ENCODE measurements at places on chromosomes 3 and 15.

- no peak for DNase-seq
- H3K36me3 ChIP-seq: no peaks in the 10 kb centered on the region
- no peak overlapping the region for H3K27ac ChIP-seq
- H3K4me1 ChIP-seq: no peaks in the 10 kb centered on the region
- no peak overlapping the region for H3K4me3 ChIP-seq
Observed at GRCh38 chr3:26422415-26422814, 200.2 kb upstream of the LRRC3B start.

DNA sequence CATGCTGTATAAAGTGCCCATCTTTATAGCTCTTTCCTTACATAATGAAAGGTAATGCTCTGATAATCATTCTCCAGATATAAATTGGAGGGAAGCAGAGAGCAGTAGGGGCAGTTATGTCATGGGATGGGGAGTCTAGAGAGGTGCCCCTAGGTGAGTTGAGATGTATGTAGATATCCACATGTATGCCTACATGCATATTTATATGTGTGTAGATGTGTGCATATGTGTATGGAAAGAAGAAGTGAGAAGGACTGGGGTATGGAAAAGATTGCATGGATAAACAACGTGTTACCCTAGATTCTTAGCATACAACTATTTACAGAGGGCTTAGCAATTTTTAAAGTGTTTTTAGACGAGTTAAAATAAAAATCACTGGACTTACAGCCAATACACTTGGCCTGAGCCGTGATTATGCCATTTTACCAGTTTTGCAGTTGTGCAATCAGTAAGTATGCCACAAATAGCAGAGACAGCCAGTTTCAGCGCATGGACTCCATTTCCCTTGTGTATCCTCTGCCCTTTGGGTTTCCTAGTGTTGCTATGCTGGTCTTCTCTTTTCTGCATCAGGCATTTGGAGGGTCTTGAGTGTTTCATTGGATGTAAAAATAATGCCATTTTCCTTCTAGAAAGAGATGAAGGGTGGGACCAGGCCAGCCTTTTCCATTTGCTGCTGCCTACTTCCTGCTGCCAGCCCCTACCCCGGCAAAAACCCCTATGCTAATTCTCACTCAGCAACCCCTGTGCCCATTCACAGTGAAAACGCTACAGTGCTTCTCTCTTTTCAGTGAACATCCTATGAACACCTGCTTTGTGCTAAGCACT lies 199.4 kb upstream of the NR2E3 start:
- no peaks in the 10 kb centered on the region for H3K4me1 ChIP-seq
- no peaks in the 10 kb centered on the region for H3K36me3 ChIP-seq
- H3K4me3 ChIP-seq: no peak overlapping the region

- no peak overlapping the region for H3K4me3 ChIP-seq
- H3K27me3 ChIP-seq: peaks cover 18% of the 10 kb centered on the region
- no peaks in the 10 kb centered on the region for H3K4me1 ChIP-seq
- no peak for DNase-seq
Observed at GRCh38 chr3:127493924-127494646, 96.4 kb downstream of the TPRA1 start.

DNA sequence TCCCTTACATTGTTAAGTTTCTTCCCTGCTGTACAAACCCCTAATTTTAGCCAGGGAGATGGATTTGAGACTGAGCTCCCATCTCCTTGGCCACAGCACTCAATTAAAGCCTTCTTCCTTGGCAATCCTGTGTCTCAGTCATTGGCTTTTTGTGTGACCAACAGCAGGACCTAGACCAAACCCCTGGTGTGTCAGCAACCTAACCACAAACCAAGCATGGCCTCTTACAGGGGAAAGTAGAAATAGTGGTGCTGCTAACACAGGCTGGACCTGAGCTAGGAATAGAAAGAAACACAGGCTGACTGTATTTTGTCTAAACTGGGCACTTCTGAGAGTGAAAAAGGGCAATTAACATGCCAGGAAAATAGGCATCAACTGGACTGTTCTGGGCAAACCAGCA lies 37.9 kb downstream of the PPCDC start:
- H3K27me3 ChIP-seq: no peaks in the 10 kb centered on the region
- H3K4me1 ChIP-seq: peaks cover 12% of the 10 kb centered on the region
- DNase-seq: no peak
- H3K4me3 ChIP-seq: no peak overlapping the region
- peaks cover 9% of the 10 kb centered on the region for H3K36me3 ChIP-seq
